Stimulated activated CD8-positive, alpha-beta memory T cell treated with anti-CD3 and anti-CD28 coated beads, Interleukin-4, amount 100 ng/mL, for 1 hour (primary cell): ENCODE measurements at places on chromosomes 11 and 22.

- no peak for DNase-seq
These were observed 50.1 kb upstream of the FLI1 start for GRCh38 chr11:128643661-128644317.

DNA sequence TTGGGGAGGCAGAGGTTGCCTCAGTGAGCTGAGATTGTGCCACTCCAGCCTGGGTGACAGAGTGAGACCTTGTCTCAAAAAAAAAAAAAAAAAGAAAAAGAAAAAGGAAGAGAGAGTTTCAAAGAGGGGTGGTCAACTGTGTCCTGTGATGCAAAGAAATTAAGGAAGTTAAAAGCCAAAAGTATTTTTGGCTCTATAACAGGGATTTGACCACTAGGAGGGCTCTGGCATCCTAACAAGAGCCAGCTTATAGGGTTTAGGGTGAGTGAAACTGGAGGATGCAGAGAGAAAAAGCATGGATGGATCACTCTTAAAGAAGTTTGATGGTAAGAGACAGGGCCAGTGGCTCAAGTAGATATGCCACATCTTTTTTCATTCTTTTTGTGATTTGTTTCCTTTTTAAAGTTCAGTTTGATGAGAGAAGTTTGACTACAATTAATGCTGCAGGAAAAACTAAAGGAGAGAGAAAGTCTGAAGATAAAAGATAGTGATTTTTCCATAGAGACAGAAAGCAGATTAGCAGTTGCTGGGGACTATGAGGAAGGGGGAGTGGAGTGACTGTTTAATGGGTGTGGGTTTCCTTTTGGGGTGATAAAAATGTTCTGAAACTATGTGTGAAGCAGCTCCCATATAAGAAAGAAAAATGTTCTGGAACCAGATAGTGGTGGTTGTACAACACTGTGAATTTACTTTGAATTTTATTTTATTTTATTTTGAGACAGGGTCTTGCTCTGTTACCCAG lies 11.1 kb upstream of the MICAL2 start:
- no peak for DNase-seq

GRCh38 chr11:95660038-95660437 lies 129.5 kb downstream of the FAM76B start:
- no peak for DNase-seq

- DNase-seq = no peak
These were observed 131.1 kb upstream of the OPCML start for GRCh38 chr11:133663135-133663985.

GRCh38 chr11:22624742-22625447 lies 728 bp downstream of the FANCF start:
- DNase-seq = peak; percentile 25

- no peak for DNase-seq
These were observed 19.7 kb downstream of the RAB30 start for GRCh38 chr11:83051760-83052671.

DNA sequence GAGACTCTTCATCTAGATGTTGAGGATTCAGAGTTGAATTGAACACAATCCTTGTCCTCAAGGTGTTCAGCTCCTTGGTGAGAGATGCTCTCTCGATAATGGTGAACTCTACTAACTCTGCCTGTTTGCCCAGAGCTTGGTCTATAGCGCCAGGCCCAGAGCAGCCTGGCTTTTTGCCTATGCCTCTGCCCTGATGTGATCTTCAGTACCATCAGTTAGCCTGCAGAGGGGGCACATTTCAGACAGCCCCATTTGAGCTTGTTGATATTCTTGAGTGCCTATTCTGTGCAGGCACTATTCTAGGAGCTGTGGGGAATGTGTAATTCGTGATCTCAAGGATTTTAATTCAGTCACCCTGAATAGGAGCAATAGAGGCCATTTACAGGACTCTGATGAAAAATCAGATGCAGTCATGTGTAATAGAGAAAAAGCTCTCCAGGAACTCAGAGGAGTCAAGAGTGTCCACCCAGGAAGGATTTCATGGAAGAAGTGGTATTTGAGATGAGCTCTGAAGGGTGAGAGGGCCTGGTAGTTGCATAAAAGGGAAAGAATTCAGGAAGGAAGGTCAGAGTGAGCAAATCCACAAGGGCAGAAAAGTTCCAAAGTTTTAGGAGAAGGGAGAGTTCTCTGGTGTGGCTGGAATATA lies 19.3 kb downstream of the GTPBP1 start:
- no peak for DNase-seq

DNA sequence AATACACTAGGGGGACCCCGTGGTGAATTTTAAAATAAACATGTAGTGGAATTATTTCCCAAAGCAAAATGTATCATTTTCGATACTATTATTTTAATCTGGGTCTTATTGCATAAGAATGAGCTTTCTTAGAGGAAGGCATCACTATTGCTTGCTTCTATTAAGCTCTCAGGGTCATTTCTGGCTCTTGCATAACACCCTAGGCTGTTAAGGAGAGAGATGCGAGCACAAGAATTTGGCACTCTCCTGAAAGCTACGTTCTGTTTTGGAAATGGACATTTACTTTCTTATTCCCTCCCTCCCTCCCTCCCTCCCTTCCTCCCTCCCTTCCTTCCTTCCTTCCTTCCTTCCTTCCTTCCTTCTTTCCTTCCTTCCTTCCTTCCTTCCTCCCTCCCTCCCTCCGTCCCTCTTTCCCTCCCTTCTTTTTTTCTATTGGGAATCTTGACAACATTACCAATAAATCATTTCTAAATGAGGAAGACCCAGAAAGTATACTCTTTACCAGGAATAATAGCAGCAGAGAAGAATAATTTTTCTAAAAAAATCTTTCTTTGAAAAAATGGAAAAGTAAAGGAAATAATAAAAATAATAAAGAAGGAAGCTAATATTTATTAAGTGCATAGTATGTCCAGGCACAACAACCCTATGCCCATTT lies 83.6 kb upstream of the BDNF start:
- DNase-seq = no peak

- DNase-seq = no peak
These were observed 5.7 kb upstream of the GSTP1 start for GRCh38 chr11:67577951-67578350.

DNA sequence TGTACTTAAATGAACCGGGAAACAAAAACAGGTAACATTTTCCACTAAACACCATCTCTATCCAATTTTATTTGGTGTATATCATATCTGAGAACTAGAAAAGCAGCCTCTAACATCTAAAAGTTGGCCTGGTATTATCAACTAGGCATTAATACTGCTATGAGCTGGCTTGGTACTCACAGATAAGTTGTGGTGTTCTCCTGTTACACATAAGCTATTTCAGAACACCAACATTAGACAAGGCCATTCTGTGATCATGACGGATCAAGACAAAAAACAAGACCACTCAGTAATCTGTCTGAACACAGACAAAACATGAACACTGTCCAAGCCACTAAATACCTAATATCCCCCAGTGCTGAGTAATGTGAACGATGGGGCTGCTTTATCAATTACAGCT lies 11.9 kb downstream of the RIC3 start:
- DNase-seq = no peak

DNA sequence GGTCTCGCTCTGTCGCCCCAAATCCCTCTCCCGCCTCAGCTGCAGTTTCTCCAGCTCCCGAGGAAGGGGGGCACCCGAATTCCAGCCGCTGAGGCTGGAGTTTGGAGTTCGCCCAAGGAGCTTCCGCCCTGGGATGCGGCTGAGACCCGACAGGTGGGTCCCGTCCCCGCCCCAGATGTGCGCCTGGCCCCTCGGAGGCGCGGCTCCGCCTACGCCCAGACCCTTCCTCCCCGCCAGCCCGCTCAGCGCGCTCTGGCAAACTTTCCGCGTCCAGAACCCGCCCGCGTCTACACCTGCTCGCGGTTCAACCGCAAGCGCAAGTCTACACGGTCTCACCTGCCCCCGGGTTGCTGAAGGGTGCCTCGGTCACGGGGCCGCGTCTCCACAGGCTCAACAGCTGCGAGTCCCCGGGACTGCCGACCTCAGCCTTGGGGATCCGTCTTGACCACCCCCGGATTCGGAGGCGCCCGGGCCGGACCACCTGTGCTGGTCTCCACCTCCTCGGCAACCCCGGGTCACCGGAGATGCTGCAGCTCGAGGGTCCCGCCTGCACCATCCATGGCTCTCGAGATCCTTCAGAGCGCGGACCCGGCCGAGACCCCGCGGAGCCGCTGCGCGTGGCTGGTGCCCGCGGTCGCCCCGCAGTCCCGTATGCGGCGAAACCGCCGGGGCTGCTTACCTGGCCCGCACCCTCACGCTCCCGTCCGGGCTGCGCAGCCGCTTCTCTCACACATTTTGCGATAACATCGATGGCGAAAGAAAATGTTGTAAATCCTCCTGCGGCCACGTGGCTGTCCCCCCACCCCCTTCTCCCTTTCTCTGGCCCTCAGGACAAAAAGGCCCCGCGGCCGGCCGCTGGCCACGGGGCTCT lies 63.6 kb downstream of the NFAM1 start:
- DNase-seq = no peak

DNA sequence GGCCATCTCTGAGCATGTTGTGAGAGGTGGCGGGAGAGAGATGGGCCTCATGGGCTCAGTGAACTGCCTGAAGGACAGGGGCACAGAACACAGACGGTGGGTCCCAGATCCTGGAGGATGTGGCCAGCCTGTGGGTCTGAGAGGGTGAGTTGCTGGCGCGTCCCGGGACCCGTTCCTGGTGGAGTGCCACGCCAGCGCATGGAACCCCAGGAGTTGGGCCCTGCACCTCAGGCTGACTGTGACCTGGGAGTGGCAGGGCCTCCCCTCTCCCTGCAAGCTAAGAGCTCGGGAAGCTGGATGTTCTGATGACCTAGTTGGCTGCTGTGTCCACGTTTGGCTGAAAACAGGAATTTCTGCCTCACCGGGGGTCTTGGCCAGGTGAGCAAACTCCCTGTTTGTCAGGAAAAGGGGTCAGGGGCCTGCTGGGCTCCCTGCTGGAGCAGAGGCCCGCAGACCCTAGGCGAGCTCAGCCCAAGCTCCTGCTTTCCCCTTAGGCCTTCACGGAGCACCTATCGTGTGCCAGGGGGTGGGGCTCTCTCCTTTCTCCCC lies 15.0 kb downstream of the LRRC32 start:
- DNase-seq = no peak

- DNase-seq = no peak
These were observed 716.9 kb upstream of the ANO3 start for GRCh38 chr11:25615069-25615468.

GRCh38 chr22:45974498-45974897 lies 2.5 kb downstream of the WNT7B start:
- no peak for DNase-seq

- DNase-seq = no peak
These were observed 77.3 kb downstream of the ARHGEF12 start for GRCh38 chr11:120413480-120413879.

DNA sequence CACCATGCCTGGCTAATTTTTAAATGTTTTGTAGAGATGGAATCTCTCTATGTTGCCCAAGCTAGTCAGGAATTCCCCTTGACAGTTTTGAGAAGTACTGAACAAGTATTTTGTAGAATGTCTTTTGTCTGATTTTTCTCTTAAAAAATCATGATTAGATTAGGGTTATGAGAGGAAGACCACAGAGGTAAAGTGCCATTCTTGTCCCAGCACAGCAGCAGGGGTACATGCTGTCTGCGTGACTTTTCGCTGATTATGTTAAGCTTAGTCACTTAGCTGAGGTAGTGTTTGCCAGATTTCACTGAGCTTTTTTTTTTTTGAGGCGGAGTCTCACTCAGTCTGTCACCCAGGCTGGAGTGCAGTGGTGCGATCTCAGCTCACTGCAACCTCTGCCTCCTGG lies 13.6 kb upstream of the NUP160 start:
- no peak for DNase-seq

- DNase-seq = no peak
These were observed 70.1 kb downstream of the ARL14EP start for GRCh38 chr11:30393012-30393411.

DNA sequence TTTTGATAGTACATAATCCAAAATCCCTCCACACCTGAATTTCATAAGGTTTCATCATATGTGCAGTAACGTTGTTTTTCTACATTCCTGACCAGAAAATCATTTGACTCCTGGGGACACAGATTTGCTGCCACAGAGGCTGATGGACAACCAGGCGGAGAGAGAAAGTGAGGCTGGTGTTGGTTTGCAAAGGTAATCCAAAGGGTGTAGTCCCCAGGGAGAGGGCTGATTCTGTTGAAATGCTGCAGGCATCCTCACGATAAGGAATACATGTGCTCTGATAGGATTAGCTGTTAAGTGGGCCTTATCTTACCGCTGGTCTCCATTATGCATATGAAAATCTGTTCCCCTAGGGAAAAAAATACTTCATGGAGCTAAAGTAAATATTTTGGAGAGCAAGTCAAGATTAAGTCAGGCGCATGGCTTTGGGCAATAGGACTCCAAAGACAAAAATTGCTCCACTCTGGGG lies 8.1 kb downstream of the APOL6 start:
- no peak for DNase-seq

GRCh38 chr11:66465373-66466224 lies 1.1 kb upstream of the PELI3 start:
- DNase-seq = no peak

DNA sequence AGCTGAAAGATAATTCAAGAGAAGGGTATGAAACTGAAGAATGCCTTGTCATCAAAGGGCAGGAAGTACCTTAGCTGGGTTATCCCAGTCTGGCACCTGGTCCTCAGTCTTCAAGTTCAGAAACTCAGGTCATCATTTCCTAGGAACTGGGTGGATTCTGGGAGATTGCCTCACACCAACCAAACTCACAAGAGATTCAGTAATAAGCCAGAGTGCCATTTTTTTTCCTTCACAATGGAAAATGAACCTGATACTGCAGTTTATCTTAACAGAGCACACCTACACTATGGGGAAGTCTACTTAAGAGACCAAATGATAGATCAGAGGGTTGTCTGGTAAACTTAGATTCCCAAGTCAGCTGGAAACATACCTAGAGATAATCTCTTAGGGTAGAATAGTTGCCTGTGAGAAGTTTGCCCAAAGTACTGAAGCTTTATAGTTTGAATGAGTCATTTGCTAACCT lies 3.8 kb upstream of the BUD13 start:
- DNase-seq = no peak

- no peak for DNase-seq
These were observed 48.5 kb downstream of the WT1 start for GRCh38 chr11:32386770-32387377.

DNA sequence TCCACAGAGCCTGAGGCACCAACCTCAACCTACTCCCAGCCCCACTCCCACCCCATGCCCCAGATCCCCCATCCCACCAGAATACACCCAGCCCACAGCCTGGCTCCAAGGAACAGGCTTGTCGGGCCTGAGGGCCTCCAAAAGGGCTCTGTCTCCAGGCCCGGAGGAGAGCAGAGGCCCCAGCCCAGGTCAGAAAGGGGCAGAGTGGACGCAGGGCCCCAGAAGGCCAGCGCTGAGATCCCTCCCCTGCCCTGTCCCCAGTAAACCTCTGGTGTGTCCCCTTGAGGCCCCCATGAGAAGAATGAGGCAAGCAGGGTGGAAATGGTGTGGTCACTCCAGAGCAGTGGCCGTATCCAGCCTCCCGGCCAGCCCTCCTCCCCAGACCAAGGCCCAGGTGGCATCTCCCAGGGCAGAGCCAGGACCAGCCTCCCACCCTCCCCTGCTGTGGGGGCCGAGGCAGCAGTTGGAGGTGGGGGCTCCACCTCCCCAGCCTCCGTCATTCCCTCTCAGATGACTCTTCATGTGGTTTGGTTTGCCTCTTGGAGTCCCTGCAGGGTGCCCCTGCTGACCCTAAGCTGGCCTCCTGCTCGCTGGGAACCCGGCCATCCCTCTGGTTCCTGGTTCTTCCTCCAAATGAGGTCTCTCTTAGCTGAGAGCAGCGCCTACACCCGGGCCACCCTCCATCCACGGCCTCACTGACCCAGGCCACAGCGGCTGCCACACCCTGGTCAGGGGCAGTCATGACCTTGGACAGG lies 195.0 kb downstream of the IGLL1 start:
- DNase-seq = no peak

GRCh38 chr22:41532908-41533825 lies 11.1 kb downstream of the POLR3H start:
- DNase-seq = peak; percentile 30

- DNase-seq = no peak
These were observed 36.9 kb downstream of the ARFGAP3 start for GRCh38 chr22:42820045-42820763.
